ENCODE measurements at places on chromosomes 7 and 10.

DNA sequence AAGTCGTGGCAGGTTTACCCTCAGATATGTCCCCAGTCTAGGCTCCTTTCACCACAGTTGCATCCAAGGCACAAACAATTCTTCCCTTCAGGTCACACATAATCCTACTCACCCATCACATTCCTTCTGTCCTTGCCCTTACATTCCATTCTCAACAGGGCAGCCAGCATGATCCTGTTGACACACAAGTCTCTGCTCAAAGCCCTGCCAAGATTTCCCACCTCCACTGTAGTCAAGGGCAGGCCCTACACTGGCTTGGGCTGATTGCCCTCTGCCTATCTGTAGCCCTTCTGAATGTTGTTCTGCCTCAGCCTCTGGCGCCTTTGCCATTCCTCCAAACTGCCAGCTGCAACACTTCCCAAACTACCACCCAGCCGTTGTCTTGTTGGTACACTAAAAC is 187.9 kb upstream of the AKR1E2 start:
- DNase-seq = no peak

DNA sequence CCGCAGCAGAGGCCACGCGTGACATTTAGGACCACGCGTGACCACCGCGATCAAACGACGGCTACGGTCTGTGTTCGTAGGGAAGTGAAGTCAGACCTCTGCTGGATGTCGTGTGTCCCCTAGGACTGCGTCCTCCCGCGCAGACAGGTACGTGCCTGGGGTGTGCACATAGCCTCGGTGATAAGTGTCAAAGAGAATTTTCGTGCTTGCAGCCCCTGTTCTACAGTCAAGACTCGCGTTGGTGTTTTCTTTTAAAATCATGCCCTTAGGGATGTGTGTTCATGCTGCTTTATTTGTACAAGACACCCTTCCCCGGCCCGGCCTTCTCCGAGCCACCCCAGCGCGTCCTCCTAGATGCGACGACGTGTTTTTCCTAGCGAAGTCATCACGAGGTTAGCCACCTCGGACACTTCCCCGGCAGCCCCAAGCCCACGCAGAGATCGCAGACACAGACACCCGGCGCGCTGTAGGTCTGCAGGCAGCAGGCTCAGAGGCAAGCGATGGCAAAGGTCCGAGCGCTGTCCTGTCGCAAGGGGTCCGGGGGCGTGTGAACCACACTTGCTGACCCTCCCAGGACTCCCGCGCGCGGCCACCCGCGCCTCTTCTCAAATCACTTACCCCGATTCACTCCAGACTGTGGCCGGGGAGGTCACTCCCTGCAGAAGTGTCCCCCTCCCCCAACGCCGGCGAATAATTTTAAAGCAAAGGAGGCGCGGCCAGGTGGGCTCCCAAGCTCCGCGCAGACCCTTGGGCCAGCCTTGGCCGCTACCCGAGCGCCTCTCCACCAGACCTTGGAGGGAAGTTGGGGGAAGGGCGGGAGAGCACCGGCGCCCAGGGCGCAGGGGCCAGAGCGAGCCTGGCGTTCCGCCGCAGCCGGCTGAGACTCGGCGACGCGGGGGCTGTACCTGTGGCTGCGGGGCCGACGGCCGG is 552 bp downstream of the MKX start:
- no peak for DNase-seq

GRCh38 chr10:72291019-72291532 is 17.4 kb downstream of the DDIT4 start:
- DNase-seq = no peak

- no peak for DNase-seq
Observed at GRCh38 chr10:79547973-79548372, 12.2 kb downstream of the SFTPA2 start.

DNA sequence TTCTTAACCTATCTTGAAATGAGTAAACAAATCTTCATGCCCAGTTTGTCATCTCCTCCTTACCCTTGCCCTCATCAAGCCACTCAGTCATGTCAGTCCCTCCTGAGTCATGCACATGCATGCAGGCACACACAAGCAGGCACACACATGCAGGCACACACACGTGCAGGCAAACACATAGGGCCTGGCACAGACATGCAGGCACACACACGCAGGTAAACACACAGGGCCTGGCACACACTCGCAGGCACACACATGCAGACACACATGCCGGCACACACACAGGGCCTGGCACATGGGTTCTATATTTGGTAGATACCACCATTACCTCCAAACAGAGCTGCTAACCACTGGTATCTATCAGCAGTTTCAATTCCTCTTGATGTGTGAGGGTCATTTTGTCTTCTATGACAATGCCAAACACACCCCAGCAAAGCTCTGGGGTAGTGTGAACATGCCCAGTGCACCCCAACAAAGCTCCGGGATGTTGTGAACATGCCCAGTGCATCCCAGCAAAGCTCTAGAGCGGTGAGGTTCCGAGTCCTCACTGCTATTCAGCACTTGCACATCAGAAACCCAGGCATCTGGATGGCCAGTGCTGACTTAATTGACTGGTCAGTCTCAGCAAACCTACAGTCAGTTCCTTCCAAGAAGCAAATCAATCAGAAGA is 563.8 kb downstream of the PTPRN2 start:
- DNase-seq = no peak

DNA sequence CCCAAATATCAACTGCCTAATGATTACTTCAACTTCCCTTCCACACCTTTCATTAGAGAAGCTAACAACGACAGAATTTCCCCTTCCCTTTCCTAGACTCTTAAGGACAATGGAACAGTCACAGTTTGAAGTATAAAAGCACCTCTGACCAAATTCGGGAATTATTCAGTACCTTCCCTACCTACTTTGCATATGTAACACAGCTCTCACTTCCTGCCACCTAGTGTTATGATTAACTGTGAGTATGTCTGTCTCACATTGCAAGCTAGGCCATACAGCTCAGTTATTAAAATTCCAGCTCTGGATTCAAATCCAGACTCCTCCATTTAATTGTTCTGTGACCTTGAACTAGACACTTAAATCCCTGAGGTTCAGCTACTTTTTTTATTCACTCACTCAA is 44.8 kb upstream of the HPSE2 start:
- no peak for DNase-seq
